ENCODE measurements at places on chromosomes 1 and 21.
A peak's percentile ranks its signal among the peaks of the same experiment; 100 is the strongest.

DNA sequence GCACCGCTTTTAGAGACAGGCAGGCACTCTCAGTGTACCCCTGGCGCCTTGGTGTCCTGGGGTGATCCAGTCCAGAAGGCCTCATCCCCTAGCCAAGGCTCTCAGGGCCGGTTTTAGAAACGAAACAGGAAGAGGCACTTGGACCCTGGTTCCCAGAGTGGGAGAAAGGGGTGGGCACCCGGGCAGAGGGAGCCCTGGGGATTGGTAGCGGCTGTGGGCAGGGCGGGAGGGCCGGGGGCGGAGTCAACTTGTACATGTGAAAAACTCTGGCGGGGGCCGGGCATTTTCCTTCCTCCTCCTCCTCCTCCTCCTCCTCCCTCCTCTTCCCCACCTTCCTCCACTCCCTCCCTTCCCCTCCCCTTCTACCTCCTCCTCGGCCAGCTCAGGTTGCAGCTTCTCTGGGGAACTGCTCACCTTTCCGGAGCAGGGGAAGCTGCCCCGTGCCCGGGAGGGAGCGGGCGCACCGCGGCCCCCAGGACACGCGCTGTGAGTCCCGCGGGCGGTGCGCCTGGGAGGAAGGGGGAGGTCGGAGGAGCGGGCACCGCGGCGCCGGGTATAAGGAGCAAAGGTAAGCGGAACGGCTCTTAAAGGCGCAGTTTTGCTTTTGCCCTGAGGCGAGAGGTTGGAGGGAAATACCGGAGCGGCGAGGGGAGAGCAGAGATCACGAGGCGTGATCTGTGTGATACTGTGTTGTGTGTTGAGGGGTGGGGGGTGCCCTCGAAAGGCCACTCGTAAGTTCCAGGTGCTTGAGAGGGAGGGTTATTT is at the start of gene CDK18:
CDK18 (plus strand) TSS at position 359 of the 765 bp plus-strand sequence. CDS start 18,499 bp downstream, outside the sequence.
- no peak for DNase-seq

GRCh38 chr1:59401581-59401980 is 104.7 kb downstream of the FGGY start:
- DNase-seq, result no peak

DNA sequence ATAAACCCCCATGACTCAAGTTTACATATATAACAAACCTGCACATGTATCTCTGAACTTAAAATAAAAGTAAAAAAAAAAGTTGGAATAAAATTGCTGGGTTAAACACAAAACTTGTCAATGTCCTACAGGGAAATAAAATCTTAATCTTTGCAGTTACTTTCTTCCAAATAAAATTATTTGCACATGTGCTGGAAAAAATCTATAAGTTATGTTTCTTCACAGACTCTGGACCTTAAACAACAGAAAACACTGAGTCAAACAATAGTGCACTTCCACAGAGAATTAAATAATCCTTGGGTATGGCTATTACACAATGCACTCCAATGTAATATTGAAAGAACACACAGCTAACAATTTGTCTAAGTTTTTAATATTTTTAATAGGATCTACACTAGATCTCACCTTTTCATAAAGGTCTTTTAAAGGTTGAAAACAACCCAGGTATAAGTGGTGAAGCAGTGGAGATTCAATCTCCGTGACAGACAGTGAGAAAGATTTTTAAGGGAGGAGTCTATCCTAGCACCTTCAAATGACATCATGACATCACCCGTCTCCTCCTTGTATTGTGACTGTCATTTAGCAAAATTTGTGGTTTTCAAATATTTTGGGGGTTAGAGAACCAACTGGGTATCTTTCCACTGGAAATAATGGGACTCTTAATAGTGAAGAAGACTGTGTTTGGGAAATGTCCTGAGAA is 25.2 kb upstream of the FGGY start:
- no peak for DNase-seq

- no peak for DNase-seq
Observed at GRCh38 chr1:192732787-192733186, 76.1 kb upstream of the RGS2 start.

DNA sequence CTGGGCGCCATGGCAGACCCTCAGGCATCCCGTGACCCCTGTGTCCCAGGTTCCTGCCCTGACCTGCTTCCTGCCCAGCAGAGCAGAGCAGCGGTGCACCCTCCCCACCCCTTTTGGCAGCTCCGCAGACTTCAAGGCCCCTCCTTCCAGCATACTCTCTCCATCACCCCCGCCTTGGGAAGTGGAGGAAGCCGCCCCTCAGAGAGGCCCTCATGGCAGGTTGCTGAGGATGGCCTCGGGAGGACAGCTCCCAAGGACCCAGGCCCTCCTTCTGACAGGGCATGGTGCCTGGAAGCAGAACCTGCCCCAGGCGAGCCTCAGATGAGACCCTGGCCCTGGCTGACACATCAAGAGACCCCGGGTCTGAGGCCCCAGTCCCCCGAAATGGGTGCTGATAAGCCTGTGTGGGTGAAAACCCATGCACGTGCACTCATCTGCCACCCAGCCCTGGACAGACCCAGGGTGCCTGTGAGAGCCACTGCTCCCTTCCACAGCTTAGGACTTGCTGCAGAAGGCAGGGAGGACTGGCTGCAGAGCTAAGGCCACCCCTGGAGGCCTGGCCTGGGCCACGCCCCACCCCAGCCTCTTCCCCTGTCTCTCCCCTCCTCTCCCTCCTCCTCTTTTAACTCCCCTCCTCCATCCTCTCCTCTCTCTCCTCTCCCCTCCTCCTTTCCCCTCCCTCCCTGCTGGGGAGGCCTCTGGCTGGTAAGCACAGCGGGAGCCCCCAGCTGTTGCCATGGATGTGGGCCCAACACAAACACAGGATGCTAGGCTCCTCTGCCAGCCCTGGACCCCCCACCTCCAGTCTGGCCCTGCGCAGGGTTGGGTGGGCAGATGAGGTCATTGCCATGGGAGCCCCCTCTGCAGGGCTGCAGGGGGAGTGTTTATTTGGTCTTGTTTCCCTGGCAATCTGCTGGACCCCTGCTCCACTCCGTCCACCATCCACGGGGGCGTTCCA is 33.7 kb downstream of the WNT9A start:
- no peak for DNase-seq

- no peak for DNase-seq
Observed at GRCh38 chr21:10639123-10639522, 117.7 kb downstream of the TPTE start.

DNA sequence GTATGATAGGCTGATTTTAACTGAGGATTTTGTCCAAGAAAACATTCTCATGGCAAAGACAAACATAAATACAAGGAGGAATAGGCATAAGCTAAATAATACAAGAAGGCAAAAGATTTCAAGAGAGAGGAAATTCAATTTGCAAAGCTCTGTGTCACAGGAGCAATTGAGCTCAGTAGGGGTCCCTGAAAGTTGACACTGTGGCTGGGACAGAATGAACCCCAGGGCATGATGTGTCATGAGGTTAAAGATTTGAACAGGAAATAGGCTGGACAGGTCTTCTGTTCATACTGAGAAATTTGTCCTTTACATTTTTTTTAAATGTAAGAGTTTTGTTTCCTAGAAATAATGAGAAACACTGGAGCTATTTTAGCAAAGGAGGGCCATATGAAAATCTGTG is 555.4 kb upstream of the NEGR1 start:
- no peak for DNase-seq

DNA sequence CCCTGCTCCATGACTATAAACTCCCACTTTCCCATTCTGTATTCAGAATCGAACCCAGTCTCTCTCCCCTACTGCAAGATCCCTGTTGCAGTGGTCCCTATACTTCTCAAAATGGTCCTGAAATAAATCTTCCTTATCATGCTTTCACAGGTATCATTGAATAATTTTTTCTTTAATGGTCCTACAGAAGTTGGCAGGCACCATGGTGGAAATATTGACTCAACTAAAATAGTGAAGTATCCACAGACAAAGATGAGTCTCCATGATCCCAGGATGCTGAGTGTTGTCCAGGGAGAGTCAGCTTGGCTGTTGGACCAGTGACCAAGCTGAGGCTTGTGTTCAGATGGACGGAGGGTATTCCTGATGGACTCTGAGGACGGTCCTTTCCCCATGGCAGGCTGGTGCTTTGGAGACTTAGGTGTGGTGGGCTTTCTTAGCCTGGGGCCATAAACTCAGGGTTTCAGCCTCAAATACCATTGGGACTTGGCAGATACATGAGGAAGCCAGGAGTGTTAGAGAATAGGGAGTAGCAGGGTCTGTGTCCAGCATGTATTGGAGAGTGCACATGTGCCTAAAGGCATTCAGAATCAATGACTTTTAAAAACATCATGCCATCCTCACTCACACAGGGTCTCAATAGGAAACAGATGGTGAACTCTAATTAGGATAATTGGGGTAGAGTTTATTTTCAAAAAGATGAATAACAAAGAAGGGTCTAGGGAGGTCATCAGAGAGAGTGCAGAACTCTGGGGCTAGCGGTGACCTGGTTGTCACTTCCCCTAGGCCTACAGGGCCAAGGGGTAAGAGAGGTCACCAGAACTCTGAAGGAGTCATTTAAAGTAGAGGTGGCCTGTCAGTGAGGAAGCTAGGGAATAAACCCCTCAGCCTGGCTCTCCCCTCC is 19.8 kb downstream of the TINAGL1 start:
- no peak for DNase-seq

DNA sequence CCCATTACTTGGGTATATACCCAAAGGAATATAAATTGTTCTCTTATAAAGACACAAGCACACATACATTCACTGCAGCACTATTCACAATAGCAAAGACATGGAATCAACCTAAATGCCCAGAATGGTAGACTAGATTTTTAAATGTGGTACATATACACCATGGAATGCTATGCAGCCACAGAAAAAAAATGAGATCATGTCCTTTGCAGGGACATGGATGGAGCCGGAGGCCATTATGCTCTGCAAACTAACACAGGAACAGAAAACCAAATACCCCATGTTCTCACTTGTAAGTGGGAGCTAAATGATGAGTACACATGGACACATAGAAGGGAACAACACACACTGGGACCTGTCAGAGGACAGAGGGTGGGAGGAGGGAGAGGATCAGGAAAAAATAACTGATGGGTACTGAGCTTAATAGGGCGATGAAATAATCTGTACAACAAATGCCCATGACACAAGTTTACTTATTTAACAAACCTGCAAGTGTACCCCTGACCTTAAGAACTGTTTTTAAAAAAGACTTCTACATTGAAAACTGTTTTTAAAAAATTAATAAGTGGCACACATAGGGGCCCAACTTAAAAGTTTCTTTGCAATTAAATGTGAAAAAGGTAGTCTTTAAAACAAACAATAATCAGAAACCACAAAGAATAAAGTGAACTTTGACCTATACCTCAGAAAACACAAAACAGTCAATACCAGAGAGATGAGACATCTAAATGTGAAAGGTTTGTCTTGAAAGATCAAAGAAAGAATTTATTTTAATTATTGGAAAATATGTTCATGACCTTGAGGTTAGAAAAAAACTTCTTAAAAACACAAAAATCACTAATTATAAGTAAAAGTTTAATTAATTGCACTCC is 75.2 kb downstream of the CDC42BPA start:
- no peak for DNase-seq

DNA sequence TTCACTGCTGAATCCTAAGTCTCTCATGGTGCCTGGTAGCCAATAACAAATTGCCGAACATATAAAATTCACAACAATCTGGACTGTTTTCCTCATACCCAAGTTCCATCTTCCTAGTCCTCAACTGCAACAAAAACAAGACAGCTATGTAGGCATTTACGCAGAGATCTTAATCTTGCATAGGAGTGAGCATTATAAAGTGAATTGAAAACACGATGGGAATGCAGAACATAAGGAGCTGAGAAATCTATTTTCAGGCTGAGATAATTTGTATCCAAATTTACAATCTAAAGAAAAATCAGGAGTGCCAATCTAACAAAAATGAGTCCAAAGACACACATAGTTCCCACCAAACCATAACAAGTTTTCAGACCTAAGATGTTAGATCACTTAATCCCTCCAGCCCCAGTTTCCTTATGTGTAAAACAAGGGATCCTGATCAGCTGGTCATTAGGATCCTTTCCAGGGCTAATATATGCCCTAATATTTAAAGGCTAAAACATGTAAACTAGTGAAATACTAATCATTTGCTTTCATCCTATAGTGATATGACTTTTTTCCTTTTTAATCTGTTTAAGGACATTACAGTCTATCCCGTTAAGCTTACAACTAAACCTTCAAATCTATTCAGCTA is 1.9 kb downstream of the SLC16A1 start:
- DNase-seq, result no peak

GRCh38 chr1:172162236-172162635 is 258.2 kb upstream of the C1orf105 start:
- peak; percentile 20 for DNase-seq

DNA sequence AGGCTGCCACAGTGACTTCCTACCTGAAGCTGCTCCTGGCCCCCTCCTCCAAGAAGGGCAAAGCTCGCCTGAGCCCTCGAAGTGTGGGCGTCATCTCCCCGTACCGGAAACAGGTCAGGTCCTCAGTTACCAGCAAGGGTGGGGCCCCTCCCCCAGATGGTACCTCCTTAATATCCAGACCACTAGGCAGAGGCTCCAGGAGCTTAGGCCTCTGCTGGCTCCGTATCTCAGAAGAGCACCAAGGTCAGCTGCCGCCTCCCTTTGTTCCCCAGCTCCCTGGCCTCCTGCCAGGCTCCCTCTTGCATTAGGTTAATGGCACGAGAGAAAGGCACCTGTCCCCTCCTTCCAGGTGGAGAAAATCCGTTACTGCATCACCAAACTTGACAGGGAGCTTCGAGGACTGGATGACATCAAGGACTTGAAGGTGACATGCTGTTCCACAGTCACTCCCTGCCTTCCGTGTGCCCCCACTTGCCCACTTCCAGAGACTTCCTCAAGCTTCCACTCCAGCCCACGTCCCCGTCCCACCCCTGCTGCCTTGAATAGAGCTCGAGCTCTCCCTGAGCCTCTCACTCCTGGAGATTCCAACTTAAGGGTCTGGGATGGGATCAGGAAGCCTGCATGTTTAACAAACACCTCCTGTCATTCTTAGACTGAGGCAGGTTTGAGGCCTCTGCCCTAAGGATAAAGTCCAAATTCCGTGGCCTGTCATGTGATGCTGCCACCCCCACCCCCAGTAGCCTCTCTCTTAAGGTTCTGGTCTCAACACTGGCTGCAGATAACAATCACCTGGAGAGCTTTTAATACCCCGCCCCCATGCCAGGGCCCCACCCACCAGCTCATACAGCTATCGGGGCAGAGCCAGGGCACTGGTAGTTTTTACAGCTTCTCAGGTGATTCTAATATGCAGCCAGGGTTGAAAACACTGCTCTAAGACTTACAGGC is 8.3 kb downstream of the RHOC start:
- DNase-seq, result no peak

- DNase-seq, result no peak
Observed at GRCh38 chr21:42155045-42155855, 63.7 kb upstream of the ABCG1 start.
